GOT3 (cell line): ENCODE measurements at places on chromosomes 2 and 18.

DNA sequence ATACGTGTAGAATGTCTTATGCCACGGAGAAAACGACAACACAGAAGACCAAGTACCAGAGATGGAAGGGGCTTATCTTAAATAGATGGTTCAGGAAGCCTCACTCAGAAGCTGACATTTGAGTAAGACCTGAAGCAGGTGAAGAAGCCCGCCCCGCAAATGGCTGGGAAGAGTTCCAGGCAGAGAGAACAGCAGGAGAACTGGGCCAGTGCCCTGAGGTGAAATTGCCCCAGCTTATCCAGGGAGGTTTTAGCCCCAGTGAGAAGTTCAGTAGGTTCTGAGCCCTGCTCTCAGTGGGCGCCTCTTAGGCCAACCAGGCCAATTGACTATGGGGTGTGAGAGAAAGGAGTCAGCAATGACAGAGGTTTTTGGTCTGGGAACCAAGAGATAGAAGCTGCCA is 166.1 kb upstream of the FOSL2 start:
- no peak for DNase-seq

- no peak for DNase-seq
Observed at GRCh38 chr18:35158728-35159450, 81.9 kb upstream of the ZNF397 start.

DNA sequence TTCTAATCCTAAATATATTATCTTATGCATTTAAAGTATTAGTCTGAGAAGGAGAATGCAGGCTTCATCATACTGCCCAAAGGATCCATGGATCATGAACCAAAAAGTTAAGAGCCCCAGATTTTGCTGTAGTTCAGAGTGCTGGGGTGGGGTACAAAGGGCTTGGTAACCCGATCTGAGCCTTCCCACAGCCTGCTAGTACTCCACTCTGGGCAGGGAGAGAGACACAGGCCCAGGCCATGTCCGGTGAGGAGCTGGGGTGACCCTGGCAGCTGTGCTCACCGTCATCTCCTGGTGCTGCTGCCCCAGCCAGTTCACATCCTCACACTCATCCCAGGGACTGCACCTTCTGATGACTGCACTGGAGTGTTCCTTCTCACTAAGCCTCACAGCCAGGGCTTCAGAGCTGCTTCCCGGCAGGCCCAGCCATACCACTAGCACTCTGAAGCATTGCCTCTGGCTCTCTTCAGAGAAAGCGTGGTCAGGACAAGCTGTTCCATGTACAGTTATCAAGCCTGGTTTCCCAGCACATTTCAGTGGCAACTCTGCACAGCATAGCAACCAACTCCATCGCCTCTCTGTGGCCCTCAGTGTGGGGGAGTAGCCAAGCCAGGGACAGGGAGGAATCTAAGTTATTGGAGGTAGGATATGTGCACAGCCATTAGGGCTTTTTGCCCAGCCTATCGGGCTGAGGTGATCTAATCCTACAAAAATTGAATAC is 189.0 kb upstream of the CTAGE1 start:
- DNase-seq, result no peak

- DNase-seq, result no peak
Observed at GRCh38 chr2:11870064-11870463, 123.6 kb downstream of the LPIN1 start.

- no peak for DNase-seq
Observed at GRCh38 chr18:52442686-52443085, 102.7 kb downstream of the DCC start.

DNA sequence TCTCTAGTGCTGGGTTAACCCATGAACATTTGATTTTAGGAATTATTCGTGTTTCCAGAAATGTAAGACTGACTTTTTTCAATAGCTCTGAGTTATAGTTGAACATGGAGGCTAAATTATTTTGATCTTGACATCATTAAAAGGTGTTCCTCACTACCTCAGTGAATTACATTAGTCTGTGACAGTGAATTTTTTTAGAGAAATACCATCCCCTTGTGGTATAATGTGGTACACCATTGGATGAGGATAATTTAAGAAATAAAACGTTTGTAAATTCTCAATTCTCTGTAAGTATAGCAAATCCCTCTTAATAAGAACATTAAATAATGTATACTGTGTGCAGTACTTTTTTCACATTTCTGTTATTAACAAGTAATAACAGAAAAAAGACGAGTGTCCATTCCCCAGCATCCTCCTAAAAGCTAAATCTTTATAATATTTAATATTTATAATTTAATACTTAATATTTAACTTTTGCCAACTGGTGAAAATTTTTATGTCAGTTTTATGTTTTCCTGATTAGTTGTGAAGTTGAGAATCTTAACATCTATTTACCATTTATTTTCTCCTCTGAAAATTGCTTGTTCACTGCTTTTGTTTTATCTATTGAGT is 70.3 kb upstream of the CWC22 start:
- no peak for DNase-seq

GRCh38 chr2:116819355-116819754 is 995.1 kb upstream of the DDX18 start:
- no peak for DNase-seq

DNA sequence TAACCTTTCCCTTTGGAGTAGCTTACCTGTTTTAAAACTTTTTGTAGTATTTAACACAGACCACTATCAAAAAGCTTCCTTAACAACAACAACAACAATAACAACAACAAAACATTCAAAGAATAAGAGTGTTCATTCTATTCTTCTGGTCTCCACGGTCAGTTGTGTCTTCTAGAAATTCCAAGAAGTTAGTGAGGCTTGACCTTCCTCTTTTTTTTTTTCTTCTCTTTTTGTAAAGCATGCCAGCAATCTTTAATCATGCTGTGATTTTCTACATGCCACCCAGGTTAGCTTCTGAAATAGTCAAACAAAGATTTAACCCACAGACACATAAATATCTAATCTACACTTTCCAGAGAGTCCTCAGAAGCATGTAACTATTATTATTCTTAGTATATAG is 28.4 kb upstream of the KLHL14 start:
- no peak for DNase-seq

DNA sequence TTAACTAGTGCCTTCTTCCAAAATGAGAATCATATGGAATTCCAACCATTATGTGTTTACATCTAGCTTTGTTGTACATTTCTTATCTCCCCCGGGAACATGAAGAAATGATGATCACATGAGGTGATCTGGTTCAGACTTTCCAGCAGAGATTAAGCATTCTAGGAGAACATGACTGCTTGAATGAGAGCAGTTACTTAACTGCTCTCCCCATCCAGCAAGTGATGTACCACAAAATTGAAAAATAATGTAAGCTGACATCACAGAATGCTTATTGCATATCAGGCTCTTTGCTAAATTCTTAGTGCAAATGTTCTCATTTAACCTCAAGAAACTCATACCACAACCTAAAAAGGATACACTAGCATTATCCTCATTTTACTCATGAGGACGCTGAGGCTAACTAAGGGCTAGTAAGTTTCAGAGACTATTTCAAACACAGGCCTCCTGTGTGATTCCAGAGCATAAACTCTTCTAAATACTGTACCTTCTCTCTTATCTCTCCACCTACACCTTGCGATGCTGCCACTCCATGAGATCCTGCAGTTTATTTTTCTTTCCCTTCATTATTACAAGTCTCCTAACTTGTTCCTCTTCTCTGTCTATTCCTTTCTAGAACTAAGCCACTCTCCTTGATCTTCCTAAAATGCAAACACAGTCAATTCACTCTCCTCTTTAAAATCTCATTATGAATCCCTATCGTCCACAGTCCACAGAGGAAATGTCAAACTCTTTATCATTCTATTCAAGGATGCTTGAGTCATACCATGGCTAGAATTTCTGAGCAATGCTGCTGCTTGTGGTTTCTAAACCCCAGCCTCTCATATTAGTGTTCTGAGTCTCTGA is 1224.8 kb upstream of the ZEB2 start:
- DNase-seq, result no peak

DNA sequence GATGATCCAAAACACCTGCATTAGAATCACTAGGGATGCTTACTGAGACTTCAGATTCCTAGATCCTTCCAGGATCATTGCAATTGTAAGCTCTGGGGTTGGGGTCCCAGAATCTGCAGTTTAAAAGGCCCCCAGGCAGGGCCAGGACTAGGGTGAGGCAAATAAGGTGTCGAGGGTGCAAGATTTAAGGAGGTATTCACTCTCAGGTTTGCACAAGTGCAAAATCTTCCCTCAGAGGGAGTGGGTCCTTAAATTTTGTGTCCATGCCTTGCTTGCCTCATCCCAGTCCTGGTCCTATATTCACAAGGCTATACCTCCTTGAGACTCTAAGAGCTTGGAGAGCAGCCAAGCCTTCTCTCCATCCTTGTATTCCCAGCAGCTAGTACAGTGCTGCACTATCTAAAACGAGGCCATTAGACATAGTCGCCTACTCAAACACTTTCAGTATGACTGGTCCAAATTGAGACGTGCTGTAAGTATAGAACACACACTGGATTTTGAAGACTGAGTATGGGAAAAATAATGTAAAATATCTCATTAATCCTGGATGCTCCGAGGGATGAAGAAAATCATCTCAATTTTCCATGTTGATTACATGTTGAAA is 31.6 kb upstream of the MREG start:
- no peak for DNase-seq

DNA sequence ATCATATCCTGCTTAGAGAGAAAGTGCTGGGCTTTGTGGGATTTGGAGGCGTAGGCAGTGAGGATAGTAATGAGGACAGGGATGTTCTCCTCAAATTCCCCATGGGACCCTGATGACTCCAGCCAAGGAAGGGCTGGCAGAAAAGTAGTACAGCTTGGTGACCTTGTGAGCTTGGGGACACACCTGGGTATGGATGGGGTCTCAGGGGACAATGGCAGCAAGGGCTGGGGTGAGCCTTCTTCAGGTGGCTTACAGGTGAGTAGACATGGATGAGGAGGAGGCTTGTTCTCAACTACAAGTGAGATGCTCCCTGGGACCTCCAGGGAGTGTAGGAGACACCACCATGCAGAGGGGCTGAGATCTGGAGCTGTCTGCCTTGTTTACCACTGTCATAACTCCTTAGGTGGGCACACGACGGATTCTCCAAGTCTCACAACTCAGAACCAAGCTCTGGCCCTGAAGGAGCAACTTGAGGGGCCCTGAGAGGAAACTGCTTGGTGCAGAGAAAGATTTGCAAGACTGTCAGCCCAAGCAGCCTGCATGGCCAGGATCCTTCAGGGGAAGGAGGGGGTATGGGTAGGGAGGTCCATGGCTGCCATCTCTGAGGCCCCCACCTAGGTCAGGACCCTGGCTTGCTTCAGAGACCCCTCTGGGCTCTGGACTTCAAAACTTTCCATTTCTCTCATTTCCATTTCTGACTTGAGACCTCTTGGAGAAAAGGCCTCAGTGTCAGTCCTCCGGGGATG is 262.8 kb downstream of the DYSF start:
- no peak for DNase-seq

DNA sequence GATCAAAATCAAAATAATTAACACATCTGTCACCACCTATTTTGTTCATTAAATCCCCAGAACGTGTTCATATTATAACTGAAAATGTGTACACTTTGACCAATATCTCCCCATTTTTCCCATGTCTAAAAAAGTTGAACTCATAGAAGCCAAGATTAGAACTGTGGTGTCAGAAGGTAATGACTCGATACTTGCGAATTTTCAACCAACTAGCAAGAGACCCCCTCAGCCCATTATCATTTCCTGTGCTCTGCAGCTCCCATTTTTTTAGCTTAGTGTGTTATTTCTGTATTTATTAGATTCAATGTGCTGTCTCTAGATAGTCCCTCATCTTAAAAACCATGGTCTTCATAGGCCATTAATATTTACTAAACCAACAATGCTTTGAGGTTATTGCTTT is 248.7 kb upstream of the PIK3C3 start:
- DNase-seq, result no peak

DNA sequence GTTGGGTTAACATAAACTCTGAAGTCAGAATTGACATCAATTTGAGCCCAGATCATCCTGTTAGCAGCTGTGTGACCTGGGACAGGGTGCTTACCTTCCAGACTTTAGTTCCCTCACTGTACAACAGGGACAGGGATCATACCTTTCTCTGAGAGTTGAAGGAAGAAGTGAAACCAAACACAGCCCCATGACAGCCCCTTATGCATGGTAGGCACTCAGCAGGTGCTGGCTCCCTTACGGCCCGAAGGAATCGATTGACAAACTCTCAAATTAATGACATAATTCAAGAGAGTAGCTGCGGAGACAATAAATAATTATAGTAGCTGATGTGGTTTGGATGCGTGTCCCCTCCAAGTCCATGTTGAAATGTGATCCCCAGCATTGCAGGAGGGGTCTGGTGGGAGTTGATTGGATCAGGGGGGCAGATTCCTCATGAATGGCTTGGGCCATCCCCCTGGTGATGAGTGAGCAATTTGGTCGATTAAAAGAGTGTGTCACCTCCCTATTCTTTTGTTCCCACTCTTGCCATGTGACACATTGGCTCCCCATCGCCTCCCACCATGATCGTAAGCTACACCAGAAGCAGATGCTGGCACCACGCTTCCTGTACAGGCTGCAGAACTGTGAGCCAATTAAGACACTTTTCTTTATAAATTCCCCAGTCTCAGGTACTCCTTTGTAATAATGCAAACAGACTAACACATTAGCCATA is 72.4 kb downstream of the ODC1 start:
- DNase-seq, result no peak

DNA sequence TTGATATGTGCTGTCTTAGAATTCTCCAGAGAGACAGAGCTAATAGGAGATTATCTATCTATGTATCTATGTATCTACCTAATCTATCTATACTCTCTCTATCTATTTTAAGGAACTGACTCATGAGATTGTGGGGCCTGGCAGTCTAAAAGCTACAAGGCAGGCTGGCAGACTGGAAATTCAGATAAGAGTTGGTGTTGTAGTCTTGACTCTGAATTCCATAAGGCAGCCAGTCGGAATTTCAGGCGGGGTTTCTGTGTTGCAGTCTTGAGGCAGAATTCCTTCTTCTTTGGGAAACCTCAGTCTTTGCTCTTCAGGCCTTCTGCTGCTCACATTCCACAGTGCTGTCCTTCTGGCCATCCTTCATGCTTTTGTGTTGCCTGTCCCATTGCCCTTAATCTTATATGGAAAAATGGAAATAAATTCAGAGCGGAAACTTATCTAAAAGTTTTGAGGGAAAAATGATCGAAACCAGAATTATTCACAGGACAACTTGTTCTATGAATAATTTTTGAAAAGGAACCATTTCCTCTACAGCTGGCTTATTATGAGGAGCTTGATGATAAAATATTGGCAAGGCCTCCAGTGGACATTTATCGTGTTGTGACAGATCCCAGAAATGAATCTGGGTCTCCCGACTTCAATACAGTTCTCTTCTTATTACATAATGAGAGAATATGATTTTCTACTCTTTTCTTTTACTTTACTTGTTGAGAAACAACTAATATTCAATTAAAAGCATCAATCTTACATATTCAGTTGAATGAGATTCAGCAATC is 10.8 kb downstream of the IL1RL1 start:
- no peak for DNase-seq

GRCh38 chr18:7584646-7585275 is 17.6 kb downstream of the PTPRM start:
- DNase-seq, result no peak
